ENCODE measurements at places on chromosomes 16 and 17.

GRCh38 chr16:89709716-89710432, 8.4 kb upstream of the SPATA2L start:
- DNase-seq = no peak

GRCh38 chr17:13989138-13989537, 80.2 kb upstream of the COX10 start:
- no peak for DNase-seq

GRCh38 chr17:80365983-80366382, 49.0 kb upstream of the ENDOV start:
- DNase-seq = no peak

DNA sequence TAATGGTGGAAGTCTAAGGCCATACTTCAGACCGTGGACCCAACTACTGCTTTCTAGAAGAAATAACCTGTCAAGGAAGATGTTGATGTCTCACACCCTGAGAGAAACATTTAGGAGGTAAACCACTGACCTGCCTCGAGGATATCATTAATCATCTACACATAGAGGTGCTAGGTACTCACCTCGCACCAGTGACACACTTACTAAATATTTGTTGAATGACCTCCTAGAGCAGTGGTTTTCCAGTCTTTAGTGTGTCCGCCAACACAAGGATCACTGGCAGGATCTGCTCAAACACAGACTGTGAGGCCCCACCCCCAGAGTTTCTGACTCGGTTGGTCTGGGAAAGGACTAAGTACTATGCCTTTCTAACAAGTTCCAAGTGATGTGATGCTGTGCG, 197.4 kb upstream of the CACNG5 start:
- DNase-seq = no peak

GRCh38 chr17:74840989-74841666, 18.6 kb downstream of the GRIN2C start:
- no peak for DNase-seq

DNA sequence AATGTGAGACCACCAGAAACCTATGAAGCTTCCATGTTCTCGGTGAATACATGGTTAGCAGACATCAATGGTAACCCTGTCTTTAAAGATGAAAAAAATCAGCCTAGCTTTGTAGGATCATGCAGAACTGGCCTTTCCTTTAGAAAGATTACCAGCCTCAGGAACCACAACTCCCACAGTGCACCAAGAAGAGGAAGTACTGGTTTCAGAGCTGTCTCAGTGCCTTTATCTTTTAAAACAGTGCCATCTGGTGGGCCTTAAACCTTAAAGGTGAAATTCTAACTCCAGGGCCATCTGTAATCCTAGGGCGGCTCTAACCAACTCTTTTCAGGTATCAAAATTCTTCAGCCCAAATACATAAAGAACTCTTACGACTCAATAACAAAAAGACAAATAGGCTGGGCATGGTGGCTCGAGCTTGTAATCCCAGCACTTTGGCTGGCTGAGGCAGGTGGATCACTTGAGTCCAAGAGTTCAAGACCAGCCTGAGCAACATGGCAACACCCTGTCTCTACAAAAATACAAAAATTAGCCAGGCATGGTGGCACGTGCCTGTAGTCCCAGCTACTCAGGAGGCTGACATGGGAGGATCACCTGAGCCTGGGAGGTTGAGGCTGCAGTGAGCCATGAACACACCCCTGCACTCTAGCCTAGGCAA, 5.4 kb downstream of the ATPAF2 start:
- peak; percentile 87 for DNase-seq

DNA sequence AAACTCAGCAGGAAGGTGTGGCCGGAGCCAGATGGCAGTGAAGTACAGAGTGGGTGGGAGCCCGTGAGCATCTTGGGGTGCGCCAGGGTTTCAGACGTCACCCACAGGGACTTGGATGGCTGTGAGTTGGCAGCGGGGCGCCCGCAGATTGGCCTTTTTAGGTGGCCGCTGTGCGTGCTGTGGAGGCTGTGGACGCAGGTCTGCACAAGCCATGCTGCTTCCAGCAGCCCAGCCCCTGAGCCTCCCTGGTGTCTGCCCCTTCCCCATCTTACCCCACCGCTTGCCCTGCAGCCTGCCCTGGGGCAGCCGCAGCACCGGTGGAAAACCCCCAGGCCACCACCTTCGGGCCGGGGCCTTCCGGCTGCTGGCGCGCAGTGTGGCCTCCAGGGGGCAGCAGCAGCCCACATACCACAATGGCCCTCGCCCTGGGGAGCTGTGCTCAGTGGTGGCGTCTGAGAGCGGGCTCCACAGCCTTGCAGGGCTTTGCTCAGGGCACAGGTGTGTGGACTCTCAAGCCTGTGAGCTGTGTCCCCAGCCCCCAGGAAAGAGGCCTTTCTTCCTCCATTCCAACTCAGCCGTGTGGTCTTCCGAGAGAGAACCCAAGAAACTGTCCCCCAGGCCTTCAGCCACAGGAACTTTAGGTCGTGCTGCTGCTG, 11.8 kb downstream of the ENDOV start:
- DNase-seq = peak; percentile 69

GRCh38 chr17:55284944-55285339, 20.2 kb downstream of the HLF start:
- DNase-seq = no peak

- DNase-seq = no peak
Measured at GRCh38 chr17:82658796-82659452, 10.7 kb upstream of the WDR45B start.

GRCh38 chr16:57620335-57621231, 7.8 kb upstream of the ADGRG1 start:
- DNase-seq = no peak

GRCh38 chr16:23495671-23496070, 14.6 kb downstream of the GGA2 start:
- DNase-seq = no peak

GRCh38 chr17:62910277-62910676, 55.8 kb upstream of the TANC2 start:
- no peak for DNase-seq

DNA sequence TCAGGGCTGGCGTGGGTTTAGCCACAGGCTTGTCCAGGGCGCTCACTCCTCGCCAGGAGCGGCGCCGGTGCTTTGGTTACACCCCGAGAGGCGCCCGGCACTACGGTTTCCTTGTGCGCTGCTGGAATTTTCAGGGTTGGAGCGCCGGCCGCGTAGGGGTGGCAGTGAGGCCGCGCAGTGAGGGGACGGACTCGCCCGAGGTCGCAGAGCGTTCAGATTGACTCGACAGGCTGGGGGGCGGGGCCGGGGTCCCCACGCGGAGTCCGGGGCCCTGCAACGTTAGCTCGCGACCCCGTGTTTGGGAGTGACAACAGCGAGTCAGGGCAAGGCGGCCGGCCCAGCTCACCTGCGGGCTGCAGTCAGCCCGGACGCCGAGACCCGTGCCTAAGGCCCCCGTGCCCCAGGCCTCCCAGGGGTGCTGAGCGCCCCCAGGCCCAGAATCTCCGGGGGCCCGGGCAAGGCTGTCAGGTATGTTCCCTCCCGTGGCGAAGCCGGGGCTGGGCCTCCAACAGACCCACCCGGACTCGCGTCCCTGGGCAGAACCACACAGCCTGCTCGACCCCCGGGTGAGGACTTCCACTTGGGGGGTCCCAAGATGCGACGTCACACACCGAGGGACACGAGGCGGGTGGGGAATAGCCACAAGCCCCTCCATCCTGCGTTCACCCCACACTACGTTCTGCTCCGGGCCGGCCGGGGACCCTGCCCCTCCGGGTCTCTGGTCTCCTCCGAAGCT, 1.3 kb upstream of the ACTG1 start:
- DNase-seq = peak; percentile 45

DNA sequence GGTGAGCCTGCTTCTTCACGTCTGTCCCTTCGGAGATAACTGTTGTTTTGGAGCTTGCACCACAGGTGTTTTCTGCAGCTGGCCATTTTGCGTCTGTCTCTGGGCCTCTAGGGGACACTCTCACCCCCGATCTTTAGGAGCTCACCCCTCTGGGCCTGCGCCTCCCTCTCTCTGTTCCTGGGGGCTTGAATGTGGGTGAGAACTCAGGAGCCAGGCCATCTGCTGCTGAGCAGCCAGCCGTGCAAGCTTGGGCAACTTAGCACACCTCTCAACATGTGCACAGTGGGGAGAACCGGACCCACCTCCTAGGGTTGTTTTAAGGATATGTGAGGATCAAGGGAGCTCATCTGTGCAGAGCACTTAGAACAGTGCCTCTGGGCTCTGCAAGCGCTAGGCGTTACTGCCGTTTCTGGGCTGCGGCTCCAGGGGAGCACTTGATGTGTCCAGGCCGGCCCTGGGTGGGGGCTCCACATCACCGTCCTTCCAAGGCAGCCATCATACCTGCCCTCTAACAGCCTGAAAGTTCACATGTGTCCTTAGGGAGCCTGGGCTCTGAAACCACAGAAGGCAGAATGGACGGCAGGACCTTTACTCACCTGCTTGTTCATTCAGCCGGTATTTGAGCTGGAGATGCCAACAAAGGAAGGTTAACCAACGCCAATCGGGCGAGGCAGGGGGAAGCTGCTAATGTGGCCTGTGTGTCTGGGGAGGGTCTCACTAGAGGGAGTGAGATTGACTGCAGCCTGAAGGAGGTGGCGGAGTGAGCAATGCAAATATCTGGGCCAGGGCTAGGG, 66.3 kb downstream of the MRC2 start:
- DNase-seq = no peak

DNA sequence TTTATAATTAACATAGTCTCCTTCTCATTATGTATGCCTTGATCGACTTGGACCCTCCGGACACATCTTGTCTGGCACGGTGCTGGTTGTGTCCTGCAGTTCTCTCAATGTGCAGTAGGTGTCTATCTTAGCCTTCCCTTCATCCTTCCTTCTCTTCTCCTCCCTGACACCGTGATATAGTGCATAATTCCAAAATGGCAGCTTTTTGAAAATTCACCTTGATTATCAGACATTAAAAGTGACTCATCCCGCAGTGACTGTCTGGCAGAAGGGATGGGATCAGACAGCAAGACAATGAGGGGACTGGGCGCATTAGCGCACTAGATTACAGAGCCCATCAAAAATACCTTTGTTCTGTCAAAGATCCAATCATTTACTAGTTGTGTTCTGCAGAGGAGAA, 70.0 kb upstream of the PMFBP1 start:
- DNase-seq = peak; percentile 31

GRCh38 chr17:42817866-42818265, 6.2 kb downstream of the BECN1 start:
- DNase-seq = no peak

DNA sequence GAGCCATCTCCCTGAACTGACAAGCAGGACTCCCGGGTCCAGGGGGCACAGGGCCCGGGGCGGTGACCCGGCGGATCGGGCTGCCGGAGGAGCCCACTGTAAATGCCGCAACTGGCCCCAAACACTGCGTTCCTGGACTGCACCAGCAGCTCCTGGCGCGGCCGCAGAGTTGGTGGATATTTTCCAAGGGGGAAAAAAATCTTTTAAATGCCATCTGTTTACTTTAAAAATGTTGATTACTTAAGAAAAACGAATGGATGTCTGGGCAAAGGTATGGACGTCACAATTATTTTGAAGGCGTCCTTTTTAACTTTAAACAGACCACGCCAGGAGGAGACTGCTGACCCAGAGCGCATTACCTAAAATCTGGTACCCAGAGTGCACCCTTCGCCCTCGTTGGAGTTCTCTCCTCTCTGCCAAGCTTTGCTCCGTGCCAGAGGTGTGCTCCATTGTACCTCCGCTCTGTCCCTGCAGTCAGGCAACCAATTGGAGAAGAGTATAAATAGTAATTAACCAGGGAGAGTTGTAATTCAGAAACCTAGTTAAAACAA, 3.4 kb downstream of the HS3ST3B1 start:
- DNase-seq = no peak

- DNase-seq = no peak
Measured at GRCh38 chr16:23172583-23172982, 10.0 kb upstream of the SCNN1G start.

GRCh38 chr17:36482611-36483504, 3.6 kb upstream of the ZNHIT3 start:
- DNase-seq = peak; percentile 63

- DNase-seq = no peak
Measured at GRCh38 chr16:83963277-83964119, 4.5 kb upstream of the NECAB2 start.

GRCh38 chr16:83929811-83930555, 23.1 kb upstream of the OSGIN1 start:
- no peak for DNase-seq

- no peak for DNase-seq
Measured at GRCh38 chr16:73355981-73356380, 308.1 kb upstream of the ZFHX3 start.

DNA sequence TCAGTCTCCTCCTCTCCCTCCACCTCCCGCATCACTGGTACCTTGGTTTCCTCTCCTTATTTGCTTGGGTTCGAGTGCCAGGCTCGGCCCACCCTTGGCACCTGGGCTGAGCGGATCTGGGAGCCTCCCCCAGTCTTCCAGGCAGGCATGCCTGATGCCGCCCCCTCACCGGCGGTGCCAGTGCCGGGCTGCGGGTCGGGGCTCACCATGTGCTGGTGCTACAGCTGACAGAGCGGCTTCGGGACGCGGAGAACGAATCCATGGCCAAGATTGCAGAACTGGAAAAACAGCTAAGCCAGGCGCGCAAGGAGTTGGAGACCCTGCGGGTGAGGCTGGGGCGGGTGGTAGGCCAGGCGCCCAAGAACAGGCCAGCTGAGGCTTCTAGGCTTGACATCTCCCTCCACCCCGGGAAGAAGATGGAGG, 19.2 kb downstream of the FMNL1 start:
- DNase-seq = no peak

- DNase-seq = no peak
Measured at GRCh38 chr16:89511374-89511773, 3.2 kb downstream of the SPG7 start.

- no peak for DNase-seq
Measured at GRCh38 chr16:22734368-22734767, 79.6 kb upstream of the HS3ST2 start.

- no peak for DNase-seq
Measured at GRCh38 chr16:47924950-47925349, 230.8 kb downstream of the ABCC12 start.

DNA sequence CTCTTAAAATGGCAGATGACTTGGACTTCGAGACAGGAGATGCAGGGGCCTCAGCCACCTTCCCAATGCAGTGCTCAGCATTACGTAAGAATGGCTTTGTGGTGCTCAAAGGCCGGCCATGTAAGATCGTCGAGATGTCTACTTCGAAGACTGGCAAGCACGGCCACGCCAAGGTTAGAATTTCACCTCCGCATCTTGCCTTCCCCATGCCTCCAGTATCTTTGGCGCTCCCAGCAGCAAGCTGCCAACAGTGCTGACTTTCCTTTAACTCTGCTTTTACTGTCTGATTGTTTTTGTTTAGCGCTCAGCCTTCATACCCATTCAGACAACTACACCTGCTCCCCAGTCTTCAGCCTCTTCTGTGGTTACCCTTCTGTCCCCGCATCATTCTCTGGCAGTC, 2.2 kb downstream of the EIF5A start:
- no peak for DNase-seq

- DNase-seq = peak; percentile 21
Measured at GRCh38 chr16:30748634-30749445, 615 bp downstream of the PHKG2 start.

Data from MM.1S (cell line).